ENCODE measurements at places on chromosomes 1 and 21. TPM values are rescaled to one million over a fixed set of nuclear protein-coding genes. Genes with fewer than 3 reads are reported as not detected.

The INSRR gene
- not detected for total RNA-seq

The TFAP2E gene
- 0.16 TPM for total RNA-seq

The TSPAN1 gene
- 2.0 TPM for total RNA-seq

The ZNF678 gene
- 2.8 TPM for total RNA-seq

The SPRR2E gene
- not detected for total RNA-seq

The RXFP4 gene
- not detected for total RNA-seq

The F3 gene
- 11.8 TPM for total RNA-seq

The ADAM30 gene
- 0.16 TPM for total RNA-seq
